ENCODE measurements at places on chromosomes 16 and 17. TPM values are rescaled to one million over a fixed set of nuclear protein-coding genes. Genes with fewer than 3 reads are reported as not detected.

The ACSM2A gene
- 21.7 TPM for total RNA-seq

The SMIM5 gene
- 0.20 TPM for total RNA-seq

The HBA1 gene
- not detected for total RNA-seq

The FN3K gene
- total RNA-seq: 16.8 TPM

The NEUROD2 gene
- total RNA-seq: not detected

The TBKBP1 gene
- 10.7 TPM for total RNA-seq

The MSL1 gene
- total RNA-seq: 47.7 TPM

The PRR35 gene
- total RNA-seq: not detected

Data from renal cortical epithelial cell (primary cell).